Motor neuron (in vitro differentiated cells): ENCODE measurements at places on chromosomes 2 and 18.

DNA sequence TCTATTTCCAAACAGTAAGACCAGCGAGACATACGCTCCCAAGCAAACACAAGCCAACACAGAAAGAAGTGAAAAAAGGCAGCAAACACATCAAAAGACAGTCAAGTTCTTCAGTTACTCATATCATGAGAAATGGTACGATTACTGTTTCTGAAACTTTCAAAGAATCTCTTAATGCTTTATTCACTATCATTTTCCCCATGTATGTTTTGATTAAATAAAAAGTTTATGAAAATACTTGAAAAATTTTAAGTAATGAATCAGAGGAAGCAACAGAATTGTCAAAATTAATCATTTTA, 114.9 kb downstream of the HDAC4 start:
- ATAC-seq, result no peak

DNA sequence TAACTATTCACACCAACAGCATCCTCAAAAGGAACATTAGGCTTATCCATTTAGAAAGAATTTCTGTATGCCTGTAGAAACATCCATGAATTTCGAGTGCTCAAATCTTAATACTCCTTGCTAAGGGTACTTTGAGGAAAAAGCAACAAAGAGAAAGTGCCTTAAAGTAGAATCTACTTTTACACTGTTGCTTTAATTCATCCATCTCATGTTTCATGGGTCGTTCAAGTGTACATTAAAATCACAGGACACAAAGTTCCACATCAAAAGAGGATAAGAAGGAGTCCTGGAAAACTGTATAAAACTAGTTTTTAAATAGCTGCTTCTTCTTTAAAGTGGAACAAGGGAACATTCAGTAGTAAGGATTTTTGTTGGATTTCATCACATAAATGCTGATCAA, 54.5 kb downstream of the LRP1B start:
- no peak for ATAC-seq

GRCh38 chr2:10079870-10080535, at the start of gene CYS1:
TSS of gene CYS1 (minus strand) at chr2:10080411. CDS start at chr2:10080223, 188 bp downstream.
- ATAC-seq, result peak; percentile 62

GRCh38 chr2:64786343-64787018, 132.8 kb upstream of the SERTAD2 start:
- no peak for ATAC-seq

DNA sequence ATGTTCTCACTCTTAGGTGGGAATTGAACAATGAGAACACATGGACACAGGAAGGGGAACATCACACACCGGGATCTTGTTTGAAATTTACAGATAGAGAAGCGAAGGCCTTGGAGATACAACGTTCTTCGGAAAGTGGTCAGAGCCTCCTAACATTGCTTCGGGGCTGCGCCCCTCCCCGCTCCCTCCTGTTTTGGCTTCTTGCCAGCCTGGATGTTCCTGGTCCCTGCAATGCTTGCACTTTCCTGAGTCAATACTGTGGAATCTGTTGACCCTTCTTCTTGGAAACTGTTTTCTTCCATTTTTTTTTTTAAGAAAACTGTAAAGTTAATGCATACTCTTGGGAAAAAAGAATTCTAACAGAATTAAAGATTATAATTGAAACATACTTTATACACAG, 360.8 kb downstream of the SOCS6 start:
- ATAC-seq, result no peak

GRCh38 chr18:42480441-42480840, 525.4 kb downstream of the PIK3C3 start:
- peak; percentile 75 for ATAC-seq
